ENCODE measurements at places on chromosomes 7 and 10.
A peak's percentile ranks its signal among the peaks of the same experiment; 100 is the strongest.

GRCh38 chr7:73892003-73892999 is 31.3 kb downstream of the TMEM270 start:
- no peak for DNase-seq

DNA sequence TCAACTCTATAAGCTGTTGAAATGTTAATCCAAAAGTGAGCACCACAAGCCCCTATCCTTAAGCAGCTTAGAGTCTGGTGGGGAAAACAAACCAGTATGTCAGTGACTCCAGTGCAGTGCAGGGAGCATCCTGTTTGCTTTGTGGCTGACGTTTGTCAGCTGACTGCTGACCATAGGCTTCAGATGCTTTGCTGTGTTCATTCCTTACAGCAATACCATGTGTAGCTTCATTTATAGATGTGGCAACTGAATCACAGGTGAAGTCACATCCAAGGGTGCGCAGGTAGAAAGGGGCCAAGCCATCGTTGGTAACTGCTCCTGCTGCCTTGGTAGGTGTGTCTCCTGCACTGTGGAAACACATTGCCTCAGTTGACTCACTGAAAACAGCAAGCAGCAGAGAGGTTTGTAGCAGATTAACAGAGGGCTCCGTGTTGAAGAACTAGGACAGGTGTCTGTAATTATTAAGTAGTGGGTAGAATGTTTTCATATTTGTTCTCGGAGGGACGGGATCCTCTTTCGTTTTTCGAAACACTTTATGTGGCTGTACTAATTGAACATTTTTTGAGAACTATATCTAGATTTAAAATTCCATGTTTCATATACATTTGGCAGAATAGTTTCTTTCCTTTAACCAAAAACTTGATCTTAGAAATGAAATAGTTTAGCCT is 2.0 kb downstream of the INSIG1 start:
- DNase-seq, result peak; percentile 5

DNA sequence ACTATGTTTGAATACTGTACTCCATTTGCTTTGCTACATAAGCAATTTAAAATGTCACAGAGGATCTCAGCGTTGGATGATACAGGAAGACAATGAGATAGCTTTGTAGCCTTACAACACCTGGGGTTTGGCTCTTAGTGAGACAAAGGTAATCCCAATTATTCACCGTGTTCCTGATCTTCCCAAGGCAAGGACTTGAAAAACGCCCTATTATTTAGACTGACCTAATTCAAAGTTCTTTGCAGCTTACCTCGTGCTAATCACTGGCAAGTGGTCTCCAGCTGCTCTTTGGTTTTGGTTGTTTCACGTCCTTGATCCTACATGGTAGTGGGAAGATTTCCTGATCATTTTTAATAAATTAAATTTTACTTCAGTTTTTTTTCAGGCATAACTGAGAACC is 23.0 kb upstream of the C7orf33 start:
- no peak for DNase-seq

- no peak for DNase-seq
These were observed 9.7 kb downstream of the ADGRA1 start for GRCh38 chr10:133097418-133097817.

DNA sequence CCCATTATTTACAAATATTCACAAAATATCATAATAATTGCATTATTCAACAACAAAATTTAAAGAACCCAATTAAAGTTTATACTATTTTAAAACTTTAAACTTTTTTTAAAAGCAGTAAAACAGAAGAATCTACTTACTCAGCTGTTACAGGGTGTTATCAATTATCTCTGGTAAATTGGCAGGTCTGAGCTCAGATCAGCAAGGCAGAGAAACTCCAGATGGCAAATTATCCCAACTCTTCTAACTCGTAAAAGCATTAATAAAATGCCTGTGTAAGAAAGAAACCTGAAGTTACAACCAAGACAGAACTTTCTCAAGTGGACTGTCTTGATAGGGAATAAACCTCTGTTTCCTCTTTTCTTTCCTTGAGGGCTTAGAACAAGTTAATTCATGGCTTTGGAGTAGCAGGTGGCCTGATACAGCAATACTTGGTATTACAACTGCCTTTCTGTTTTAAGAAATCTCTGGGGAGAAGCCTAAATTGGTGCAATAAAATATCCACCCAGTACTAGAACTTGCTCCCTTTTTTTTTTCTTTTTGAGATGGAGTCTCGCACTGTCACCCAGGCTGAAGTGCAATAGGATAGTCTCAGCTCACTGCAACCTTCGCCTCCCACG is 275.3 kb upstream of the MKLN1 start:
- no peak for DNase-seq

- DNase-seq, result no peak
These were observed 509 bp upstream of the ING3 start for GRCh38 chr7:120949998-120950538.
